ENCODE measurements at places on chromosomes 6 and 20.

DNA sequence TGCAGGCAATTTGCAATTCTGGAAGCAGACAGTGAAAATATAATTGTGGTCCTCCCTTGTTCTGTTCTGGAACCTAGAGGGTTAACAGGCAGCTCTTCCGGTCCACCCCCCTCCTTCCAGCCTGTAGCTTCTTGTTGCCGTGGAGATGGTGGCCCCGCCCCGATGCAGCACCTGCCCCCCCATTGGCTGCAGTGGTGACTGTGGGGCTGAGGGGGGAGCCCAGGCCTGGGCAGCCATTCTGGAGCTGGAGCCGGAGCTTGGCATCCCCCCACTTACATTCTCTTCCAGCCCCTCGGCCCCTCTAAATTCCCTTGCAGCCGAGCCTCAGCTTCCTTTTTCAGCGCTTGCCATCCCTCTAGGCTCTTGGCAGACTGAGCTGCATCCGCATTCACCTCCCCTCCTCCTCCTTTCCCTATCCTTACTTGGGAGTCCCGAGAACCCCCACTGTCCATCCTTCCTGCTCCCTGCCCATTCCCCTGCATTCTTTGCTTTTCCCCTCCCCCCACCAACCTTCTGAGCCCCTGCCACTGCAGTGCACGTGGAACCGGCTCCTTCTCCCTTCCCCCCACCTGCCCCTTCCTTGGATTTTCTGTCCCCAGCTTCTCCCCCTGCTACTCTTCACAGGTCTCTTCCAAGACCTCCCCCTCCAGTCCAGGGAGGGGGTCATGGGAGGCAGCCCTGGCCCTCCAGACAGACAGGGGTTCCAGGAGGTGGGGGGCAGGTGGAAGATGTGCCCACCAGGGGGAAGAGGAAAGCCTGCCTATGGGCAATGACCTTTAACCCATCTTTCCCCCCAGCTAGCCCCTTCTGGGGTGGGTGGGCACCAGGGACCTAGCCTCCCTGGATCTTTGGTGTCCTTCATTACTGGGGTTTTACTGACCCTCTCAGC lies 11.4 kb downstream of the SYNGAP1 start:
- DNase-seq, result peak; percentile 52

GRCh38 chr6:33199687-33200218 lies 712 bp downstream of the RXRB start:
- no peak for DNase-seq

DNA sequence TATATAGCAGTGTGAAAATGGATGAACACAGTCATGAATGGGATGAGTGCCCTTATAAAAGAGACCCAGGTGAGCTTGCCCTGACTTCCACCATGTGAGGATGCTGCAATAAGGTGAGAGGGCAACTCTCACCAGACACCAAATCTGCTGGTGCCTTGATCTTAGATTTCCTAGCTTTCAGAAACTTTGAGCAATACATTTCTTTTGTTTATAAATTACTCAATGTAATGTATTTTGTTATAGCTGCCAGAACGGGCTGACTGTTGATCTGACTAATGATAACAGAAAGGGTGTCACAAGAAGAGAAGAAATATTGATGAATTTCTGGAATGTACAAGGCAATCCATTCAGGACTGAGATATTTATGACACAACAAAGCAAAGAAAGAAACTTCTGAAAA lies 180.5 kb downstream of the MCHR2 start:
- DNase-seq, result no peak

DNA sequence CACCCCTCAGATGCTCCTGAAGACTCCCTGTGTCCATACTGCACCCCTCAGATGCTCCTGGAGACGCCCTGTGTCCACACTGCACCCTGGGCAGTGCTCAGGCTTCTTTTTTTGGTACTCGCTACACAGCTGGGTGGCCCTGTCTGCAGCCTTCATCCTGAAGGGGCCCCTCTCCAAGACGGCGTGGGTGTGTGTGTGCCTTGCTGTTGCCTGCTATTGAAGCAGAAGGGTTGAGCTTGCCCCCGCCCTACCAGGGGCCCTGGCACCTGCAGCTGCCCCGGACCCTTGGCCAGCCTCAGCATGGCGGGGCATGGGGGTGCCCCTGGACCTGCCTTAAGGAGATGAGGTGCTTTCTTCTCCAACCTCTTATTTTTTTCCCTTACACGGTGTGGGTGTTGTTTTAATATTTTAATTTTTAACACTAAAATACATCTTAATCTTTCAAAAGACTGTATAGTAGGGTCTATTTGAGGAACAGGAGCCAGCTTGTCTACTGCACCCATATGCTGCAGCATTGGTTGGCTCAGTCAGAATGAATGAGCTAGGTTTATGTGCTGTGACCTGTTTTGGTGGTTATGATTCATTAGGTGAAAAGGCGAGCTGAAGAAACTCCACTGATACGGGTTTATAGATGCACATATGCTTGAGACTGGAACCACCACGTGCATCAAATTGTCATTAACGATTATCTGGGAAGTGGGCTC lies 135.9 kb downstream of the AGPAT4 start:
- DNase-seq, result no peak

GRCh38 chr6:45026003-45026516 lies 302.1 kb upstream of the RUNX2 start:
- no peak for DNase-seq

- no peak for DNase-seq
Measured at GRCh38 chr20:4813076-4813862, 91.6 kb downstream of the PRND start.

DNA sequence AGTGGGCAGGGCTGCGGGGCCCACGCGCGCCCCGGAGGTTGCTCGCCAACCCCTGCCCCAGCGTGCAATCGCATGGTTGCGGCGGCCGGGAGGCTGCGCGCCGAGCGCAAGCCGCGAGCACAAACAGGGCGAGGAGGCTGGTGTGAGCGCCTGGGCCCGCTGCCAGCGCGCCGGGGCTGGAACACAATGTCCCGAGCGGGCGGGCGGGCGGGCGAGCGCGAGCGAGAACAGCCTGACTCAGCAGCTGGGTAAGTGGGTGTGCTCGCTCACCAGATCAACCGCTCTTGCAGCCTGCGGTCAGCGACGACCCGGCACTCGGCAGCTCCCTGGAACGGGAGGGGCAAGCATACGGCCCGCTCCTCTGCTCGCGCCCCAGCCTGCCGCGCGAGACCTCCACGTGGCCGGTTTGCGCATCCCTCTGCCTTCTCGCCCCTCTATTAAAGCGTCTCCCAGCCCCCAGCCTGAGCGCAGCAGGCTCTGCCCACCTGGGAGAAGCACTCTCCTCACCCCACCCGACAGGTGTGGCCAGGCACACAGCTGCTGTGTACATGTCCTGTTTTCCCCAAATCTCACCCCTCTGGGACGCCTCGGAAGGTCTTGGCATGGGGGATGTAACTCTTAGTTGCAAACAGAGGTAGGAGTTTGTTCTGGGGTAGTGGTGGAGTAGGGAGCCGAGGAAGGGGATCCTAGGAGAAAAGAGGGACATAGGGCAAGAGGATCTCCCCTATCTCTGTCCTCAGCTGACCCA lies 8.7 kb upstream of the ARMC12 start:
- peak; percentile 27 for DNase-seq

GRCh38 chr6:87494761-87495422 lies 22.1 kb downstream of the SLC35A1 start:
- no peak for DNase-seq

- no peak for DNase-seq
Measured at GRCh38 chr20:32832664-32833063, 12.9 kb downstream of the MAPRE1 start.

GRCh38 chr6:25066593-25066992 lies 130.8 kb upstream of the RIPOR2 start:
- DNase-seq, result no peak

DNA sequence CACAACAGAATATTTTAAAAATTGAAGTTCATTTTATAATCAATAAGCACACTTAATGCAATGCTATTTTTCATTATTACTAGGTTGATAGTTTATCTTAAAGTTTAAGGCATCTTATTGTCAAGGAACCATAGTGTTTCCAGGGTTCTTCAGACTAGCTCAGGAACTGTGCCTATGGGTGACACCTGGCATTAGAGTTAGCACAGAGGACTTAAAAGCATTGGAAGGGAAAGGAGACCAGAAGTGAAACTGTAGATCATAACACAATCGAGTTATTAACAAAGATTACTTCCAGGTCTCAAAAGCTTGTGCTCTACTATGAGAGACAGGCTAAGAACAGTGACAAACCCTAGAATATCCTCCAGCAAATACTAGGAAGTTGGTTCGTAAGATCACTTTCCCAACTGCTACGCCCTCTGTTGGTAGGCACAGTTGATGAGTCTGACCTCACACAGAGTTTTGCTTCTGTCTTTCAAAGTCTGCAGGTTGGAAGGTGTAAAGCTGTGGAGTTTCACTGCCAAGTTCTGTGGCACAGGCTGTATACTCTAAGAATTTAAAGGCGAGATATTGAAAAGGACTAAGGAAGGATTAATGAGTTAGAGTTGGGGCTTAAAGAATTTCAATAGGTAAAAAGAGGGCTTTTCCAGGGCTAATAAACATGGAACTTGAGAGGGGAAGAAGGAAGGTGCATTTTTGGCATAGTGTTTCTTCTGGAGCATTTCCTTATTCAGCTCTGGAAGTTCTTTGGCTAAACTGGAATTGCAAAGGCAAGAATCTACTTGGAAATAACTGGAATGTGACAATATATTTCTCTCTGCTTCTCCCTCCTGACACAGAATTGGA lies 531.3 kb upstream of the JAG1 start:
- peak; percentile 21 for DNase-seq

DNA sequence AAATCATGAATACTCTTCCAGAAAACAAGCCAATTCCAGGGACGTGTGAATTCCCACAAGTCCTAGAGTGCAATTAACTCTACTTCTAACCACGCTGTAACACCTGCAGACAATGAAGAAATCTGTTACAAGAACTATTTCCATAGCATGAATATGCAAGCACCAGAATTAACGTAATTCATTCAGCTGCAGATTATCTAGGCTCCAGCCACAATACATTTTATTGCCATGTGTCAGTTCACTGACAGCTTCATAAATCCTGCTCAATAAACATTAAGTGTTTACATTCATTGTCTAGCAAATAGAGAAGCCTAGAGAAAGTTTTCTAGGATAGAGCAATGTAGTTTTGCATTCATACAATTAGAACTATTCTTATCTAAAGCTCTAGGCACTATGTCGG lies 1348.5 kb downstream of the GRIK2 start:
- no peak for DNase-seq

- DNase-seq, result no peak
Measured at GRCh38 chr6:50120300-50120699, 70.6 kb upstream of the DEFB112 start.

DNA sequence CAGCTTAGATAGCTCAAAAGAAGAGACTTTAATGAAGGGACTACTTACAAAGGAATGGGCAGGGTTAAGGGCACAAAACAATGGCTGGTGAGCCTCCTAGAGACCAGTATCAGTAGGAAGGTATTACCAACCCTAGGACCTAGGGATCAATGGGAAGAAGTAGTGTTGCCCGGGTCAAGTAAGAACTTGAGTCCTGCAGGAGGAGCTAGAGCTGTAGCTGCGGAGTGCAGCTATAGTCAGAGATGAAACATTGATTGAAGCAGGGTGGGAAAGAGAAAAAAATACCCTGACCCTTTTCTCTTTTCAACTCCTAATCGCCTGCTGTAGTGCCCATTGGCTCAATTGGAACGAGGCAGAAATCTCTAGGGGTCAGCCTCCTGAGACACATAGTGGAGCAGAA lies 144.0 kb downstream of the FLRT3 start:
- DNase-seq, result no peak

DNA sequence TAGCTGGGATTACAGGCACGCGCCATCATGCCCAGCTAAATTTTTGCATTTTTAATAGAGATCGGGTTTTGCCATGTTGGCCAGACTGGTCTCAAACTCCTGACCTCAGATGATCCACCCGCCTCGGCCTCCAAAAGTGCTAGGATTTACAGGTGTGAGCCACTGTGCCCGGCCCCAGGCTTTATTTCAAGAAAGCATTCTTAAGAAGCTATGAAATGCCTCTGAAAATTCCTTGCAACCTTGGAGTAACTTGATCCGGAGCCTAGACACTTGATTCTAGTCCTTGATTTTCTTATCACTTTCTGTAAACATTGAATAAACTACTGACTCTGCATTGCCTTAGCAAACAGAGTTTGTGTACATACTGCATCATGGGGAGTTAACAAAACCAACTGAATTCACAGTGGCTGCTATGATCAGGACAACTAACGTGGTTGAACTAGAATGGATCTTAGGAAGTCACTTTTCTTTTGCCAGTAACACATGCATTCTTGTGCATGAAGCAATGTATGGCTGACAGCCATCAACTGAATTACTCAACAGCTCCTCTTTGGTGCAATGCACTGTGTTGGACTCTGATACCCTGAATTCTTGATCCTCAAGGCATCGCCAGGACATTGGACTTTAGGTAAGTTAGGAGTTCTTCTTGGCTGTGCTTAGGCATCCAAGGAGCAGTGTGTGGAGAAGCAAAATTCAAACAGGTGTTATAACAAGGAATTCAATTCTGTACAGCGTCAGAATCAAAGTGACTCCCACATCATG lies 102.8 kb upstream of the TMEM170B start:
- DNase-seq, result no peak

- no peak for DNase-seq
Measured at GRCh38 chr20:24169256-24169655, 180.7 kb upstream of the GGTLC1 start.

DNA sequence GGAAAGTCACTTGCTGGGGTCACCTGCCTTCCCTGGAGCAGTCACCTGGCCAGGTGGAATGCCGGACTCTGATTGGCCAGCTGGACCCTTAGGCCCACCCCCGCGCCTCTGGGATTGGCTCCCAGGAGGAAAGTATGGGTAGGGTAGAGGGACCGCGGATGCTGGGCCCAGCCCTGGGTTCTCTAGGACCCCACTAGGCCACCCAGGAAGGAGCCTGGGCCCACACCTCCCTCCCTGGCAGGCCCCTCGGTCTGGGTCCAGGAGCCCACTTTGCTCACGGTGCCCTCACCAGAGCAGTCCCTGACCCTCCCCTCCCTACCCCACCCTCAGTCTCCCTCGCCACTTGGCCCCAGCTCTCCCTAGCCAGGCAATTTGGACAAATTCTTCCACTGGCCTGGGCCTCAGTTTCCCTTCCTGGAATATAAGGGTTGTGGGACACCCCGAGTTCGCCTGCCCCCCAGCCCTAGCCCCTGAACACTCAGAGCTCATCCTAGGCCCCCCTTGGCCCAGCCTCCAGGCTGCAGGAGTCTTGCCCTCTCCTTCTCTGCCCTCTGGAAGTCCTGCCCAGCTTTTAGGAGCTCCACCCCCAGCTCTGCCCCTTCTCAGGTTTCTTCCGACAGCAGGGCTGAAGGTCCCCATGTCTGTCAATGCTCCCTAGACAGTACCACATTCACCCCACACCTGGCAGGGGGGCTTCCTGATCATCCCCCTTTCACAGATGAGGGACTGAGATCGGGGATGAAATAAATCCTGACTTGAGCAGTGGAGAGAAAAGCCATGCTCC lies 299.6 kb downstream of the TAF4 start:
- DNase-seq, result no peak

DNA sequence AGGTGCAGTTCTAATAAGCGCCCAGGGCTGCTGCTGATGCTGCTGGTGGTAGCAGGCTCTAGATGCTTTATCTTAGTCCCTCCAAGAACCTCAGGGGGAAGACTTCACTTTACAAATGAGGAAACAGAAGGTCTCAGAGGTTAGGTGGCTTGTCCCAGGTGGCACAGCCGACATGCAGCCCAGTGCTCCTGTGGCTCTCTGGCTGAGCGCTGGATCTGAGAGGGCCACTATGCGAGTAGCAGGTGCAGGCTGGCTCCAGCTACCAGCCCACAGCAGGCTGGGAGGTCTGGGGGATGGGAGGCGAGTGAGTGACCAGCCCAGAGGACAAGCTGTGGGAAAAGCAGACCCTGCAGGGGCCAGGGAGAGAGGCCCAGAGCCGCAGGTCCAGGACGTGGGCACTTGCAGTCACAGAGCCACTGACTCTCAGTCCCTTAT lies 90.9 kb downstream of the PRND start:
- no peak for DNase-seq

GRCh38 chr6:126539022-126539421 lies 199.1 kb downstream of the CENPW start:
- no peak for DNase-seq

- DNase-seq, result no peak
Measured at GRCh38 chr6:13355999-13356785, 27.9 kb upstream of the TBC1D7 start.
